ENCODE measurements at places on chromosomes 4 and X.
A peak's percentile ranks its signal among the peaks of the same experiment; 100 is the strongest.

- DNase-seq: no peak
Observed at GRCh38 chr4:55925241-55925640, 23.5 kb upstream of the CEP135 start.

- DNase-seq: no peak
Observed at GRCh38 chr4:173436771-173437265, 37.9 kb upstream of the SCRG1 start.

DNA sequence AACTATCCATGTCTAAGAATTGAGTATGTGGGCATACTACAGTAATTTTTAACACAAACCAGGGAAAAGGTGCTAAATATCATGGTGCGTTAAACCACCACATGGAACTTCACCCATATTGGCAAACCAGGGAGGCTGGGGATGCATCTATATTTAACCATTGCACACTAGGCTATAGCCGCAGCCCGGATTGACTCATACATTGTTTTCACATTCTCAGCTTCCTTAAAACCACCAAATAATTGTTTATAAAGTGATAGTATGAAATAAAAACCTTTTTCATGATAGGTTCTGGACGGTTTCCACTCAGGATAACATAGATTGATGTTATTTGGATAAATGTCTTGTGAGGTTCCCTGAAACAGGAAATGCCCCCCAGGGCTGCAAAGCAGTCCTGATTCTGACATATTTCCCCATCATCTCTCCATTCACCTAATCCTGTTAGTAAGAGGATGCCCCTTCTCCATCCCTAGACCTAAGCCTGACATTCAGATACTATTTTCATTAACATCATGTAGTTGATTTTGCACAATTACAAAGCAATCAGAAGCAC, 7.9 kb downstream of the COL25A1 start:
- no peak for DNase-seq

DNA sequence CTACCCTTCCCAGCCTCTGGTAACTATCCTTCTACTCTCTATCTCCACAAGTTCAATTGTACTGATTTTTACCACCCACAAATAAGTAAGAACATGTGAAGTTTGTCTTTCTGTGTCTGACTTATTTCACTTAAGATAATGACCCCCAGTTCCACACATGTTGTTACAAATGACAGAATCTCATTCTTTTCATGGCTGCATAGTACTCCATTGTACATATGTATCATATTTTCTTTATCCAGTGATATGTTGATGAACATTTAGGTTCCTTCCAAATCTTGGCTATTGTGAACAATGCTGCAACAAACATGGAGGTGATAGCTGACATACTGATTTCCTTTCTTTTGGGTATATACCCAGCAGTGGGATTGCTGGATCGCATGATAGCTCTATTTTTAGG, 27.7 kb downstream of the GSX2 start:
- DNase-seq: no peak

GRCh38 chr4:158722291-158722916, 792 bp downstream of the PPID start:
- peak; percentile 77 for DNase-seq

GRCh38 chr4:85688055-85688740, 213.2 kb downstream of the ARHGAP24 start:
- no peak for DNase-seq

GRCh38 chr4:81421346-81422218, 50.1 kb downstream of the RASGEF1B start:
- peak; percentile 45 for DNase-seq

GRCh38 chrX:121356850-121357171, 309.4 kb downstream of the GLUD2 start:
- DNase-seq: no peak

DNA sequence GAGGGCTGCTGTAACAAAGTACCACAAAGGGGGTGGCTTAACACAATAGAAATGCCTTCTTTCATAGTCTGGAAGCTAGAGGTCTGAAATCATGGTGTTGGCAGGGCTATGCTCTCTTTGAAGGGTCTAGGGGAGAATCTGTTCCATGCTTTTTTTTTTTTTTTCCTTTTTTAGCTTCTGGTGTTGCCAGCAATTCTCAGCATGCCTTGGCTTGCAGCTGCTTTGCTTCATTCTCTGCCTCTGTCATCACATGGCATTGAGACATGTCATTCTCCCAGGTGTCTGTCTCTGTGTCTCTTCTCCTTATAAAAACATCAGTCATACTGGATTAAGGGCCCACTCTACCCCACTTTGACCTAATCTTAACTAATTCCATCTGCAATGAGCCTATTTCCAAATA, 78.6 kb upstream of the BOD1L1 start:
- peak; percentile 70 for DNase-seq

DNA sequence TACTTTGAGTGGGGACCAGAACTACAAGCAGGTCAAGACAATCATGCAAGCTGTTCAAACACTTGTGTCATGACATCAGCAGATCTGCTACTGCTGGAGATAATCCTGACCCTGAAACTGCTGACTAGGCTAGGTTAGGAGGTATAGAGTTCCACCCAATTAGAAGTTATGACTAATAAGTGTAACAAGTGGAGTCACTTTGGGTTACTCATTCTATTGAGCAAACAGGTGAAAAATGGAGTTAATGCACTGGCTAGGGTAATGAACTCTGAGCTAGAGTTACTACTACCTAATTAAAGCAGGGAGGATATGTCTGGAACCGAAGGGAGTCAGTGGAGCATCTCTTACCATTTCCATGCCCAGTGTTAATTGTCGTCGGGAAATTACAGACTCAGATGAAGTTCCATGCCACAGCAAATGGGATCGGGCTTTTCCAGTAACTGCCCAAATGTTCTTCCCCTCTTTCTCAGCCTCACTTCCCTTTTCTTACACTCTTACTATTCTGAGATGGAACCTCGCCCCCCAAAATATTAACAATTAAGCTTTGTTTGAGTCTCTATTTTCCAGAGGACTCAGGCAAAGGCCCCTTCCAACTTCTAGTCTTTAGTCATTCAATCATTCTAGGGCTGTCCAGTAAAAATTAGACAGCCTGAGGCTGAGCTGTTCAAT, 19.8 kb upstream of the MANBA start:
- peak; percentile 18 for DNase-seq

GRCh38 chr4:64192731-64193412, 216.4 kb downstream of the TECRL start:
- DNase-seq: no peak

DNA sequence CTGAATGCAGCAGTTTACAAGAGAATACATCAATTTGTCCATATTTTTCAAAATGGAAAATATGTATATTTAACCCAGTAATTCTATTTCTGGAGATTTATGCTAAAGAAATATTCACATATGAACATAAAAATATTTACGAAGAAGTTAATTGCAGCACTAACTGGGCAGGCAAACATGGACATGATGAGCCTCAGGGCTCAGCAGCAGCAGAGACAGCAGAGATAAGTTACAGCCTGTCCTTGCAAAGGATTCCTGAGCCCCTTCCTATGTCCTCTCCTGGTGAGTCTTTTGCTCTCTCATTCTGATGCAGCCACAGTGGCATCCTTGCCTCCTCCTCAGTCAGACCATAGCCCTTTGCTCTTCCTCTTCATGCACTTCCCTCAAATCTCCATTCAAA, 680.6 kb upstream of the CPEB2 start:
- DNase-seq: no peak

- DNase-seq: no peak
Observed at GRCh38 chr4:121227341-121227792, 63.2 kb upstream of the TNIP3 start.

DNA sequence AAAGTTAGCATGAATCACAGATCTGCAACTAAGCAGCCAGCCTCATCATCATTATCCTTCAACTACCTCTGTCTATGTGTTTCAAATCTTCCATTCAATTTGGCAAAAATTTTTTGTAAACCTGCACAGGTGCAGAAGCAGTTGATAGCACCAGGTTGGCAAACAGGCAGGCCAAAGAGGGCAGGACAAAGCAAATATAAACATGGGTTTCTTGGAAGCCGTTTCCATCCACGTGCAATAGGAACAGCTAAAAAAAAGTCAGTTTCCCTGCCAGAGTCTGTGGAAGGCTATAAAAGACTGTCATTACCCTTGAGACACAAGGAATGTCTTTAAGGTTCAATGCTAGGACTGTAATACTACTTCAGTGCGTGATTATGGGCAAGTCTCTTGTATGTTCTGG, 253.2 kb downstream of the PDHA2 start:
- DNase-seq: no peak

DNA sequence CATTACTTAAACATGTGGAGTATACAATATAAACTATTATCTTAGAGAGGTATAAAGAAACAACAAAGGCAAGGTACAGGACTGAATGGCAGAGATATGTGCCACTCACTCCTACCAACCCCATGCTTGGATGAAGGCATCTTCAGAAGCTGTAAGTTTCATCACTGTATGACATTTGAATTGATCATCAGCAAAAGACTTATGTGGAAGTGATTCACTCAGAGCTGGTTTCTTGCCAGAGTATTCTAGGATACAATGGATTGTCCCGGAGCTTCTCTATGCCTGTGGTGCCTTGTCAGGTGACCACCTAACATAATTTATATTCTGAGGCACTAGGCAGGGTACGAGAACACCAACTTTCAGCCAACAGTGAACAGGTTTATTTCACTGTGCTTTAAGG, 392.2 kb downstream of the PPP1R2C start:
- DNase-seq: no peak

GRCh38 chr4:84455697-84456096, 43.4 kb downstream of the NKX6-1 start:
- no peak for DNase-seq

DNA sequence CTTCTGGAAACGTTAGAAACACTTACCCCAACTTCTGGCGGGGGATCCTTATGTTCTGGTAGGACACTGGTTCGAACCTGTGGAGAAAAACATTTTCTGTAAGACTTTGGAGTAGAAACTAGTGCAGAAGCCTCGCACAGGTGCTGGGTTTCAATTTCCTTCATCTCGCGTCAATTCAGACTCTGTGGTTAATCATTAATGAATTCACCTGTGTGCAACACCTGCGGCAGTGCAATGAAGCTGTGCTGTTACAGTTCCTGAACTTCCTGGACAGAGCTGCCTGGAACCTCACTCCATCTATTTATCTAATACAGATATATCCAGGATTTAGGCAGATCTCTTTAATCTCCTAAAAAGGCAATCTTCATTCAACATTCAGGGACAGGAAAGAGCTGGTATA, 531.4 kb downstream of the INPP4B start:
- peak; percentile 11 for DNase-seq

- no peak for DNase-seq
Observed at GRCh38 chr4:99816545-99817308, at the start of gene DAPP1. TSS of gene DAPP1 (plus strand) at chr4:99816827. CDS start at chr4:99816914, 87 bp downstream.

DNA sequence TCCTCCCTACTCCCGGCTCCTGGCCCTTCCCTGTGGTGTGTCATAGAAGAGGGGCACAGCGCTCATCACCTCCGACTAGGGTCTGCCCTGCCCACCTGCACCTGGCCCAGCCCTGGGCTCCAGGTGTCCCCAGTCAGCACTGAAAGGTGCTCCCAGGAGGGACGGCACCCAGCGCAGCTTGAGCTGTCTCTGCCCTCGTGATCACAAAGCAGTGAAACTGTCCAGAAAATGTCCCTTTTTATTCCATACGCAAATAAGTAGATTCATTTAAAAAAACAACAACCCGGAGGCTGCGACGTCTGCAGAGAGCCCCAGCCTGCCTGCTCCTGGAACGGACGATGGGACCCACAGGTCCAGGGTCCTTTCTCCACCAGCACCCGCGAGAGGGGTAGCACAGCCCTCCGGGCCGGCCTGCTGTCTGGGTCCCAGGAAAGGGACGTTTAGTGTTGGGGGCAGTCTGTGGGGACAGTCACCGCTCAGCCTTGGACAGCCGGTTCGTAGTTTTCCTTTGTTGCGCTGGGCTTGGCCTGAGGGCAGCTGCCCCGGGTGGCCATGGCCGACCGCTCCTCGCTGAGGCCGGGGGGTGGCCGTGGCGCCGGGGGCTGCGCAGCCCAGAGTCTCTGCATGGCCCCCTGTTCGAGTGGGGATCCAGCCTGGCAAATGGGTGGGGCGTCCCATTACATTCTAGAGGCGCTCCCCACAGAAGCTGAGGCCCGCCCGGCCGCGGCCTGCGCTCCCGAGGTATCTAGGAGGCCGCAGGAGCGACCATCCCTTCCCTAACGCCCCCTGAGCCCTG, 4.6 kb downstream of the HMX1 start:
- no peak for DNase-seq

GRCh38 chrX:111615227-111615626, 65.7 kb upstream of the ALG13 start:
- DNase-seq: no peak

DNA sequence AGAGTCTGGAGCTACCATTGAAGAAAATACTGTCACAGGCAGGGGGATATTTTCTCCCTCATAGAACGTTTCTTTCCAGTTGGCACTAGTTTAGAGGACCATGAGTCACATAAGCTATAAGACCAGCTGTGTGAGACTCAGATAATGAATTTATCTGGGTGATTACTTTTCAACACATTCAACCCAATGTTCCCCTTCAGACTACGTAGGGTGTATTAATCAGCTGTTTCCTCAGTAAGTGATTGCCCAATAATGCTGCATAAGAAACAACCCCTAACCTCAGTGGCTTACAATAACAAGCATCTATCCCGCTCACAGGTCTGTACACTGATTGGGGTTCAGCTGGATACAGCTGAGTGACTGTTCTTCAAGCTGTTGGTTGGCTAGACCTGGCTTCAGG, 38.1 kb downstream of the CBLL2 start:
- no peak for DNase-seq

DNA sequence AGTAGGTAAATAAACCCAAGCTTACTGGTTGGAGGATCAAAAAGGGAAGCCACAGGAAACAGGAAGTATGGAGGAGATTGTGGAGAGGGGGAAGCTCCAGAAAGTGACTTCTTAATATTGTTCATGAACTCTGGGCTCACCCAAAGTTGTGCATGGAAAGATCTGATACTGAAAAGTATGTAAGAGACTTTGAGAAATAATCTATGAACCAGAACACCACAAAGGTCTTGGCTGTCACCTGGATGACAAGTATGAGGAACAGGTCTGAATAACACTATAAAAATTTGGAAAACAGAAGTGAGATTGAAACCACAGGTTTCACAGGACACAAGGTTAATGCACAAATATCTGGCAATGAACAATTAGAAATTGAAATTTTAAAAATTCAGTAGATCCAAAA, 567.4 kb downstream of the INPP4B start:
- no peak for DNase-seq

DNA sequence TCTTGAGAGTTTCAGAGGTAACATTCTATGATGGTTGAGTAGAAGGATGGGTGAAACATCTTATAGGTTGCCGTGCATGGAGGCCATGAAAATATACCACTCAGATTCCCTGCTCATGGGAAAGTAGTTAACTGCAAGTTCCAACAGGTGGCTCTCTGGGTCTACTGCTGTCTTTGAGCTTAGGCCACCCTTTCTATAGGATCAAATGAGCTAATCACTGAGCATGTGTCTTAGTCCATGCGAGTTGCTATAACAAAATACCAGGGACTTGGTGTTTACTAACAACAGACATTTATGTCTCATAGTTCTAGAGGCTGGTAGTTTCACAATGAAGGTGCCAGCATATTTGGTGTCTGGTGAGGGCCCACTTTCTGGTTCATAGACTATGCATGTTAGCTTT, 144.8 kb upstream of the UNC5C start:
- peak; percentile 13 for DNase-seq

DNA sequence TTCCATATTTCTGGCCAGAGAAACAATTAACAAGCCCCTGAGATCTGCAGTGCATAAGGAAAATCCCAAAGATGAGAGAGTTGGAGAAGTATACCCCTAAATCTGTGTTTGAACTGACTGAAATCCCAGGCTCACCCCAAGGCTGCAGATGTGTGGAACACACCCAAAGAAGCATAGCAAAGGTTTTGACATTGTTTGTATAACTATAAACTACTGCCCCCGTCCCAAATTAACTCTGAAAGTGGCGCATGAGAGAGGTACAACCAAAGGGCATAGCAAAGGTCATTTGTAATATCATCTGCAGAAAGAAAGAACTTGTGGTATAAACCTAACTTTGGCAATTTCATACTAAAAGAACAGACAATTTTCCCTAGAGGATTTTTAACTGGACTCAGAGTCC, 157.9 kb downstream of the DCAF12L1 start:
- no peak for DNase-seq

Data from NCI-H1417 (cell line).